Progenitor cell of endocrine pancreas (in vitro differentiated cells): ENCODE measurements at places on chromosomes 2 and 18. TPM values are rescaled to one million over a fixed set of nuclear protein-coding genes. Genes with fewer than 3 reads are reported as not detected.

- DNase-seq: no peak
Measured at GRCh38 chr18:40356168-40356567, 1598.9 kb upstream of the PIK3C3 start.

DNA sequence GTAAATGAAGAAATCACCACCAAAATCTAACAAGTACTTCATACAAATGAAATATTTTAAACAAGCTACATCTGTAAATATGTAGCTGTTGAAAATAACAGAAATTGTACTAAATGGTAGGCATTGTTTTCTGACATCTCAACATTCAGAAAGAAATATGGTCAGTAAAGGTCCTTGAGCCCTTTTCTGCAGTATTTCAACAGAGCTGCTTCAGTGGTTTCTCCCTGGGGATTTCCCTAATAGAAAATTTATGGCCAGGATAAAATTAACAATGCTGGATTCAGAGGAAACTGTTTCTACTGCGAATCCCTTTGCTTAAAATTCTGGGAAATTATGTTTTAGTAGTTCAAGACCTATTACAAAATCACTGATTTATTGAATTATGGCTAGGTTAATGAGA, 256.6 kb downstream of the PIEZO2 start:
- DNase-seq: no peak

DNA sequence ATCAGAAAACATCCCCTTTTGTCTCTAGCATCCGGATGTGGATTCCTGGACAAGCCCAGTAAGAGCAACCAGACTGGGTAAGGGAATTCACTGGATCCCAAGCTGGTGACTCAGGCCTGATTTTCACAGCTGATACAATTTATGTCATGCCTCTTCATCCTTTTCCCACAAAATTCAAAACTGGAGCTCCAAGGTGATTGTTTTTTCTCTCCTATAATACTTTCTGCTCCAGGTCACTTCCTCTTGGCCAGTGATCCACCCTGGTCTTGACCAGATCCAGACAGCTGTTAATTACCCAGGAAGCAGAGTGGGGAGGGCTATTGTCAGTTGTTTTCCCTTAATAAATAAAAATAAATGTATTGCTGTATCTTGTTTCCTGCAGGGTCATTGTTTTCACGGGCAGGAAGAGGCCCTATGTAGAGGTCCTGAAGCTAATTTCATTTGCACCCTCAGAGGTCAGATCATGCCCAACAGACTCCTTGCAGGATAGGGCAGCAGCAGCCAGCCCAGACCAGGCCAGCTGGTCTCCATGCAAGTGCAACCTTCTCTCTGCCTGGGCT, 57.6 kb downstream of the EVA1A start:
- DNase-seq: no peak

DNA sequence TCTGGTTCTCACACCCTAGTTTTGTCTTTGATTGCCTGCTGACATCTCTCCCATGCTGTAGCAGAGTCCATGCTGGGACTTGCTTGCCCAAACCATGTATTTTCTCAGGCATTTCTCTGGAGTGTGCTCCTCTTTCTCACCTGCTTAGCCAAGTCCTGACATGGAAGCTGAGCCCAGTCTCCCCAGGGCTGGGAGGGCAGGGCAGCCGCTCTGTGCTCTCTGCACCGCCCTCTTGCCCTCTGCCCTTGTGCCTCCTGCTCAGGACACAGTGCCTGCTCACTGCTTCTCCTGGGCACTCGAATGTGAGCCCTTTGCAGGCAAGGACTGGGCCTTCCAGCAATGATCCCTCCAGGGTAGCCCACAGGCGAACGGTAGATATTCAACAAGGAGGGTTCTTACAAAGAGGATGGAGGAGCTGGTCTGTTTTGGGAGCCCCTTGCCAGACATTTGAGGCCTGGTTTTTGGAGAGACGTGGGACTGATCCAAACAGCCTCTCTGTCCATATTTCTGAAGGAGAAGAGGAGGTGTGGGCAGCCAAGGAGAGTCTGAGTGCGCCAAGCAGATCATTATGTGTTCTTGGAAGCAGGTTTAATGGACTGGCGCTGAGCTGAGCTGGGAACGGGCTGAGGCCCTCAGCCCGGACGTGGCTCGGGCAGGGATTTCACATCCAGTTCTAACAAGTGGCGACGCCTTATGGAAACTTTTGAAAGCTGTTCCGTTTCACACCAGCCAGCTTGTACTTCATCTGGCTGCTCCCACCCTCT, 4.0 kb downstream of the SLC14A2 start:
- no peak for DNase-seq

GRCh38 chr18:78407466-78407844, 572.2 kb upstream of the SALL3 start:
- no peak for DNase-seq

GRCh38 chr2:212912445-212913103, 238.8 kb downstream of the IKZF2 start:
- DNase-seq: no peak

- DNase-seq: no peak
Measured at GRCh38 chr18:45399643-45400042, 215.6 kb upstream of the SLC14A2 start.

DNA sequence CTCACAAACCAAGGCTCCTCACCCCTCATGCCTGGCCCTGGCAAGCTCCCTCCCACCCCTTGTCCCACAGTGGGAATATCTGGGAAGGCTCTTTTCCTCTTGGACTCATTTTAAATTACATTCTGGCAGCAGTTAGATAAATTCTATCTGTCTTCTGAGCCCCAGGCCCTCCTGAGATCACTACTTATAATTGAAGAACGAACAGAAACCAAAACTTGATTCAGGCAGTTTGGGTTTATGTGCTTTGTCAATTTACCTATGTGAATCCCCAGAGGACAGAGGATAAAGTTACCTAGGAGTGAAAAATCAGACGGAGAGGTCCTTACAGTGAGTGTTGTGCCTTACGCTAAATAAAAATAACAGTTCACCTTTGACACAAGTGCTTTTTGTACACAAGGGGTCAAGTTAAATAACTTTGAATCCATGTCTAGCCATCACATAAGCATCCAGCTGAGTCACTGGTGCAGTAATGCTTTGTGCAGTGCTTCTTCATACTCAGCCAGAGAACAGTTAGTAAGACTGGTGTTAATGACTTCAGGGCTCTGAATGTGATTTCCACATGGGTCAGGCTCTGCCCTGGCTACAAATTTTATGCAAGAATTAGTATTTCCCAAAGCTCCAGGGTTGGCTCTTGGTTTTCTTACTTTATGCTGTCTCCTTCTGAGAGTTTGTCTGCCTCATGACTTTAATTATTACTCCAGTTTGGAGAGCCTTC, 329.3 kb downstream of the INSIG2 start:
- no peak for DNase-seq

- no peak for DNase-seq
Measured at GRCh38 chr2:62577994-62578781, 72.2 kb upstream of the TMEM17 start.

PSTPIP2 gene
- 6.1 and 7.0 TPM in 2 replicates for total RNA-seq

ANKRD29 gene
- 0.36 and 0.41 TPM in 2 replicates for total RNA-seq

CTNNA2 gene
- total RNA-seq: 8.5 and 10.2 TPM in 2 replicates
